ENCODE measurements at places on chromosomes 4 and X. TPM values are rescaled to one million over a fixed set of nuclear protein-coding genes. Genes with fewer than 3 reads are reported as not detected.

GRCh38 chr4:188053302-188053701 lies 56.1 kb downstream of the TRIML2 start:
- DNase-seq, result peak; percentile 28

DNA sequence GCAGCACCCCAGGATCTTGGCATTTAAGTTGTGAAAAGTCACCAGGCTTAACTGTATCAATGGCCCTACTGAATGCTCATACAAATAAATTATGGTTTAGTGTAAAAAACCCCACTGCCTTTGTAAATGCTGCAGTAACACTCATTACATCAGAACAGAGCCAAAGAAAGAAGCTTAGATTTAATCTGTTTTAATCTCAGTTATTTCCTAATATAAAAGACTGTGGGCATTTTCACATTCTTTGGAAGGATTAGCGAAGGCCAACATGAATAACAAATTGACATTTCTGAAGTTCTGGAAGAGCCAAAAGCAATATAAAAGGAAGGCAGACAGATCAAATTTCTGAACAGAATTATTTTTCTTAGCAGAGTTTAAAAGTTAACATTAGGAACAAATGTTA lies 140.0 kb upstream of the HCCS start:
- no peak for DNase-seq

- no peak for DNase-seq
Observed at GRCh38 chr4:99759988-99760387, 56.6 kb upstream of the DAPP1 start.

DNA sequence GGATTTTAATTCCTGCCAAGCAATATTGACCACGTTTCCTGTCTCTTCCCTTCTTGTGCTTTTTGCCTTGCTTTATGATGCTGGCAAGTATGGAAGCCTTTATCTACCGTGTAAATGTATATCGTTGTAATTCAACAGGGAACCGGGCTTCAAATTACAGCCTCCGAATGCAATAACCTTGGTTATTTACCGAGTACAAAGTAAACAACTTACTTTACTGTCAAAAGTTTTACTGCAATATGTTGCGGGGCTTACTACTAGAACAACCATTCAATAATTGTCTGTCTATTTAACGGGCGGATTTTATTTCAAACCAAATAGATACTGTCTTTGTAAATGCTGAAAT lies 73.1 kb downstream of the PALLD start:
- no peak for DNase-seq

GRCh38 chr4:153223427-153223801 lies 19.2 kb downstream of the TRIM2 start:
- DNase-seq, result no peak

- DNase-seq, result no peak
Observed at GRCh38 chrX:117689956-117690355, 426.7 kb downstream of the KLHL13 start.

DNA sequence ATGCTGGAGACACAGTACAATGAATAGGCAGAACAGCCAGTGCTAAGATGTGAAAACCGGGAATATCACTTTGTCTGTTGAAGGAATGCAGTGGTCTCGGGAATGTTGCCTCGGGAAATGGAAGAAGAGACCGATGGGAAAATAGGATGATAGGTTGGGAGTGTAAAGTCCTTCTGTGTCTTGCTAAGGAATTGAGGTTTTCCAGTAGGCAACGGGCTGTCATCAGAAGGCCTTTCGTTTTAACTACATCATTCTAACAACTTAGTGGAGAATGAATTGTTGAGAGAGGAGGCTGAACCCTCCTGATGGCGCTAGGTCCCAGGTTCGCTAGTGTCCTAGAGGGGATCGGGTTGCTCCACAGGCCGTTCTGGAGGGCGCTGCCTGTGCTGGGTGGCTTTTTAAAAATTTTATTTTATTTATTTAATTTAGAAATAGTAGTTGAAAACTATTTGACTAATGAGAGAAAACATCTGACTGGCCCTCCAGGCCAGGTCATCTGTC lies 730 bp downstream of the VBP1 start:
- peak; percentile 5 for DNase-seq

DNA sequence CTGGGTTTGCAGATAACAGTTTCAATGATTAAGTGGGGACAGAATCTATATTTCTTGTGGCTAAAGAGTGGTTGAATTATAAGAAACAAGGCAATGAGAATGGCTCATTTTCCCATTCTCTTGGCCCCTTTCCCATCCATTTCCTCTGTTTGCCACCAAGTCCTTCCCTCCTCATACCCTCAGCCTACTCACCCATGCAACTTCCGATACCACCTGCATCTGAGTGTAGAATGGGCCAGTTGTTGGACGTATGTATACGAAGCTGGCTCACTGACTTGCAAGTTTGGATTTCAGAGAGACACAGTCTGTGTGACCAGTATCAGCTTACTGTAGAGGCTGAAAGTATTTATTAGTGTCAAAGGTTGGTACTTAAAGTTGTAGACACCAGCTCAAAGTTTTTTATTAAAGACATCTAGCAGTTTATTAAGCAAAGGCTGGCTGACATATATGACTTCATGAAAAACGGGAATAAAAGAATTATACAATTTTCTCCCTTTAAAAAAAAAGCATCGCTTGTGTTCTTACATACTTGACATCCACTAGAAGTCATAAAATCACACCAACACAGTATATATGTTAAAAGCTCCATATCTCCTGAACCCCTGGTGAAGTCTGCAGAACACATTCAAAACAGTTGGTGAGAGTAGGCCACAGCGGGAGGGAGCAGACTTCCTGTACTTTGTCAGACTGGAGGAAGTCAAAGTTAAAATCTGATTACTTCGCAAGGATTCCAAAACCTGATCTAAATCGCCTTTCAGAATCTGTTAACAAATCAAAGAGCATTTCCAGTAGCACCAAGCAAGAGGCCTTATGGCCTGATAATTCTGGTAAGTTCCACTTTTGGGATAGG lies 22.4 kb upstream of the STIM2 start:
- DNase-seq, result no peak

DNA sequence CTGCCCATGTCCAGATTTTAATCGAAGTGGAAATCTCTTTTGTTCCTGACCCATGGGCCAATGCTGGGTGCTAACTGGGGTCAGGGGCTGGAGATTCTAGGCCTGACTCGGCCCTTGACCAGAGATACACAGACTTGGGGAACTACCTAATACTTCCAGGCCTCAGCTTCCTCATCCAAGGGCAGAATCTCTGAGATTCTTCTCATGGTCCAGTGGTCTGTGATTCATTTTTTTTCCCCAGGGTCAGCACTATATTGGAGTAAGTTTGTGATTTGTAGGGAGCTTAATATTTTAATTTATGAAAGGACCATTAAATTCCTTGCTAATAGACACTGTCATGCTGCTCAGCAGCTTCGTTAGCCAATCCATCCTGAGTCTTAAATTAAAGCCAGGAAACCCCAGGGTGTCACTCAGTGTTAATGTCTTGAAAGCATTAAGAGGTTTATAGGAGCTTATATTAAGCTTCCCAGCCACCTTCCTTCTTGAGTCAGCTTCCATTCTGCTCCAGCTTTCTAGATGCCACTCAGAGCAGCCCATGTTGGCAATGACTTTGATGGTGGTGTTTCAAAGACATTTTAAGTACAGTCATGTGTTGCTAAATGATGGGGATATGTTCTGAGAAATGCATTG lies 27.0 kb upstream of the PROM1 start:
- DNase-seq, result no peak

DNA sequence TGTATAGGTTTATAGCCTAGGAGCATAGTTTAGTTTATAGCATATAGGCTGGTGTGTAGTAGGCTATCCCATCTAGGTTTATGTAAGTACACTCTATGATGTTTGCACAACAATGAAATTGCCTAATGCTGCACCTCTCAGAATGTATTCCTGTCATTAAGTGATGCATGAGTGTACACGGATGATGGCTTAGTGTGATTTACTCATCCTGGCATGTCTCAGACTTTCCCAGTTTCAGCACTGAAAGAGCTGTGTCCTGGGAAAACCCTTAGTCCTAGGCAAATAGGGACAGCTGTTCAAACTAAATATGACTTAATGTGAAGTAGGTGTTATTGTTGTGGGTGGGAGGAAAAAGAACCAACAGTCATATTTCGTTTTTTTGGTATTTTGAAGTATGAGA lies 264.9 kb upstream of the MAGEB18 start:
- DNase-seq, result no peak

GRCh38 chr4:717601-718320 lies 12.1 kb downstream of the PCGF3 start:
- no peak for DNase-seq

DNA sequence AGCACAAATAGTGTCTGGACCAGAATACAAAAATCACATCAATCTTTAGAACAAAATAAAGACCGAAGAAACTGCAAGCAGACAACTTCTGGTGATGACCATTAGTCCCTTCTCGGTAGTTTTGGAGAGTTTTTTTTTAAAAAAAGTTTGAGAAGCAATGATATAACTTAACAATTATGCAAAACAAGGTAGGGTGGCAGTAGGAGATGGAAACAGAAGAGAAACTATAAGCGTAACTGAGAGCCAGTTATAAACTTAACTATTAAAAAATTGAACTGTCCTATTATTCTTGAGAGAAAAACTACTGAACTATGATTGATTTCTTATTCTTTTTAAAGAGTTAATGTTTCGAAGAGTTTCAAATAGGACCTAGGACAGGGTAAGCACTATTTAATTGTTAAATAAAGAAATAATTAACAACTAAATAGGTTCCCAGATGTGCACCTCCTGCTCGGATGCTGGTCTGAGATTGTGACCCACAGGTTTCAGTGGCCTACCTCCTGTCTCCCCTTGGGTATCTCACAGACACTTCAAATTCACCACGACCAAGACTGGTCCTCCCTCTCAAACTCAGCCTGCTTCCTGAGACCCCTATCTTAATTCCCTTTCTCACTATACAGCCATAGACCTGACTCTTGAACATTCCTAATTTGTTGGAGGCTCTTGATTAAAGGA lies 81.3 kb downstream of the LEF1 start:
- DNase-seq, result no peak

- no peak for DNase-seq
Observed at GRCh38 chrX:4710618-4711433, 997.4 kb upstream of the PRKX start.

DNA sequence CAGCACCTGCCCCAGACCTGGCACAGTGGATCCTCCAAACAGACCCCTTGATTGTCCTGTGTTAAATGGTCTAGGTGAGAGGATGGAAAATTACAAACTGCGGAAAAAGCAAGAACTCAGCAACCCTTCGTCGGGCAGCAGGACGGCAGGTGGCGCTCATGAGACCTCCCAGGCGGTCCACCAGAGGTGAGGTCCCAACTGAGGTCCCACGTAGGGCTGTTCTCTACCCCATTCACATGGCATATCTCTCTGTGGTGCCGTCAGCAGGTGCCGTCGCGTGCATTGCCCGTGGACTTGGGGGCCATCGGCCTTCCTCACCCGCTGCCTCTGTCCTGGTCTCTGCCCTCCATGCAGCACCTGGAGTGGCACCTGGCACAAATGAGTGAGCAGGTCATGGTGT lies 88.2 kb downstream of the CRMP1 start:
- DNase-seq, result no peak

- no peak for DNase-seq
Observed at GRCh38 chr4:110950731-110951130, 327.9 kb upstream of the PITX2 start.

GRCh38 chrX:45851434-45851991 lies 650.8 kb upstream of the DIPK2B start:
- no peak for DNase-seq

- no peak for DNase-seq
Observed at GRCh38 chr4:57710053-57710452, 599.9 kb upstream of the IGFBP7 start.

Gene WDR44
- 13.7 TPM for polyA plus RNA-seq

Gene RTL9
- 0.19 TPM for polyA plus RNA-seq

Gene CT45A1
- polyA plus RNA-seq, result not detected

Gene TRIM60
- not detected for polyA plus RNA-seq

All from renal cortex interstitium (tissue), 15 donors.